ENCODE measurements at places on chromosomes 1 and 21.

DNA sequence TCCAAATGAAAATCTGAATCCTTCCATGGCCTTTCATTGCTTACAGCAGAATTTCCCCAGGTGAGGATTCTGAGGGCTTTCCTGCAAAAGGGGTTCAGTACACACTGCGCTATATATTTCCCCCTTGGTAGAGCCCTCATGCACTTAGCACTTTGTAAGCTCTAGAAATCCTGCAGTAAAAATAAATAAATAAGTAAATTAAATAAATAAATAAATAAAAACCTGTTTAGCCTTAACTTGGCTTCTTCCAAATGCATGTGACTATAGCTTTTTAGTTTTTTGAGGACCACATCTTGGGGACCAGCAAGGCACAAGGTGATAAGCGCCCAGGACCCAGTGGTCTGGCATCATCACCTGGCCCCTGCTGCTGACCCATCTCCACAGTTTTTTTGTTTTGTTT, 3.2 kb upstream of the BMP8B start:
- no peak for DNase-seq

DNA sequence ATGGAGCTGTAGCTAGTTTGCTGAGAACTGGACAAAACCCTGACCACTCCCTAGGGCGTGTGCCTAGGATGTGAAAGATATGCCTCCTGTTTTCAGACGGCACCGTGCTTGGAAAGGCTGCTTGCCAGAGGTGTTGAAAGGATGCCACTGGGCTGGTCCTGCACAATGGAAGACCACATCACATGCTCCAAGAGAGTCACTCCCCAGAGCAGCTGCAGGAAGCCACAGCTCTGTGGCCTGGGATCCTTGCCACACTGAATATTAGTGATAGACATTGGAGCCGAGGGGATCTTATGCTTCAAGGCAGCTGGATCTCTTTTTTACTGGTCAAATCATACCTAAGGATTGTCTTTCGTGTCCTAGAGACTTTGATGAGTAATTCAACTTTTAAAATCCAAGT, 6.6 kb upstream of the APP start:
- no peak for DNase-seq

DNA sequence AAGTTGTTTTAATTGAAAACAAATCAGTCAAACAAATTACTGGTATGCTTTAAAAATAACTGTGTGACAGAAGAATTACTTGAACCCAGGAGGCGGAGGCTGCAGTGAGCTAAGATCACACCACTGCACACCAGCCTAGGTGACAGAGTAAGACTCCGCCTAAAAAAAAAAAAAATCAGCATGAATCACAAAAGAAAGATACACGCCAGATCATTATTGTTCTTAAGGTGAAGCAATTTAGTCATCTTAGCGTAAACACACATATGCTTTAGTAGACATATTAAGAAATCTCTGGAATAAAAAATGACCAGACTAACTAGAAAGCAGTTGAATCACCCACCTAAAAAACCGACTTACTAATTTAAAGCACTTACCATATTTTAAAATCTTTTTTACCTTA, 20.2 kb downstream of the RERE start:
- no peak for DNase-seq

GRCh38 chr1:222877854-222878253, 63.0 kb downstream of the DISP1 start:
- no peak for DNase-seq

DNA sequence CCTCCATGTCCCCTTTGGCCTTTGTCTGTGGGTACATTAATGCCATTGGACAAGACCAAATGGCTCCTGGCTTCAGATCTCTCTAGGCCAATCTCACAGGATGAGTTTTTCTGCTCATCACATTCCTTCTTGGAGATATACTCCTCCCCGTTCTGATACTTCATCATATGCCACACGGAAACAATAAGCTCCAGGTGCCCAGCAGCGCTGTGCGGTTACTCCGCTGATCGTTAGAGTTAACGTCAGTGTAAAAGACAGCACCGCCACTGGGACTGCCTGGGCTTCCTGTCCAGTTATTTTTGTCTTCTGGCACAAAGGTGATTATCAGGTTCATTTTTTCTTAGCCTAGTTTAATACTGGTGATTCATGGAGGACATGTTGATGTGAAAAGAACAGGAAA, 22.5 kb downstream of the CACHD1 start:
- DNase-seq: no peak

DNA sequence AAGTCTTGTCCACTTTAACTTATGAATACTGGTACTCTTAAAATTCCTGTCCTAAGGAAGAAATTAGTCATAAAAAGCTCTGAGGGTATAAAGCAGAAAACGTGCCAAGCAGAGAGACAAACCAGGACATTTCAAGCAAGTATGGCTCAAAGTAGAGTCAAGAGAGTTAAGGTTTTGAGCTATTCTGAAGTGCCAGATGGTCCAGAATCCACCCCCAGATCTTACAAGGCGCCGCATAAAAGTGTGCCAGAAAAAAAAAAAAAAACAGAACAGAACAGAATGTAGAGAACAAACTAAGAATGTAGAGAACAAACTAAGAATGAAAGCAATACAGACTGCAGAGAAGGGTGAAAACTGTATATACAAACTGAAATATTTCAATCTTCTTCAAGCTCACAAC, 12.5 kb downstream of the EPS15 start:
- DNase-seq: no peak

DNA sequence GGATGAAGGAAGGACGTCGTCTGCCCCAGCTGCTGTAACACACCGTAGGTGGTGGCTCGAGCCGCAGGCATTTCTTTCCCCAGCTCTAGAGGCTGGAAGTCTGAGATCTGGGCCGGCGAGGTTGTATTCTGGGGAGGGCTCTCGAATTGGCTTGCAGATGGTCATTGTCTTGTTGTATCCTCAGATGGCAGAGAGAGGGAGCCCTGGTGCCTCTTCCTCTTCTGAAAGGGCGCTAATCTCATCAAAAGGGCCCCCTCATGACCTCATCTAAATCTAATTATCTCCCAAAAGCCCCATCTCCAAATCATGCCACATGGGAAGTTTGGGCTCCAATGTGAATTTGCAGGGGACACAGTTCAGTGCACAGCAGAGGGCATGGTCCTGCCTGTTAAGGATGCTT, 109.0 kb downstream of the SIK1 start:
- DNase-seq: no peak

DNA sequence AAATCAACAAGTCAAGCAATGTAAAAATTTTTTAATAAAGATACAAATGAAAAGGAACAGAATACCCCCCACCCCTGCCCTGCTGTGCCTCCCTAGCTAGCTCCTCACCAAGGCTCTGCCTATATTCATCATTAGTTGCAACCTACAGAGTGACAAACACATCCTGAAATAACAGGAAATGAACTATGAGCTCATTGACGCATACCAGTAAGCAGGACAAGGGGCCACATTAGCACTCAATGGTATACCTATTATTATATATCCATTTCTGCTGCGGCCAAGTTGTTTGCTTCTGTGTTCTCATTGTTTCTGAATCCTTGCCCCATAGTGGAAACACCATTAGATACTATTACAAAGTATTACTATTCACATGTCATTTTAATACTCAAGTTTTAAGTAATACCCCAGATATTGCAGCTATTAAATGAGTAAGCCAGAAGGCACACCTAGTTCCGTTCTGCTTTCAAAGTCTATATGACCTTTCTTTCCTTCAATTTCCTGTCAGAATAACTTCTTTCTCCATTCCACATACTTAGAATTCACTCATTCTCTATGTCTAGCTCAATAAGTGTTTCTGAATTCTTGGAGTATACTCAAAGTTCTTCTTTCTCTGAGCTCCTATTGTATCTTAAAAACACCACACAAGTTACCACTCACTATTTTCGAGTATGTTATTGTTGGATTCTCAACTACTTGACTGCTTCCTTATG, 1214.9 kb downstream of the PLA2G4A start:
- no peak for DNase-seq

- no peak for DNase-seq
Measured at GRCh38 chr1:222284466-222284865, 263.4 kb downstream of the HHIPL2 start.

- no peak for DNase-seq
Measured at GRCh38 chr21:37468909-37469308, 102.3 kb downstream of the DYRK1A start.

DNA sequence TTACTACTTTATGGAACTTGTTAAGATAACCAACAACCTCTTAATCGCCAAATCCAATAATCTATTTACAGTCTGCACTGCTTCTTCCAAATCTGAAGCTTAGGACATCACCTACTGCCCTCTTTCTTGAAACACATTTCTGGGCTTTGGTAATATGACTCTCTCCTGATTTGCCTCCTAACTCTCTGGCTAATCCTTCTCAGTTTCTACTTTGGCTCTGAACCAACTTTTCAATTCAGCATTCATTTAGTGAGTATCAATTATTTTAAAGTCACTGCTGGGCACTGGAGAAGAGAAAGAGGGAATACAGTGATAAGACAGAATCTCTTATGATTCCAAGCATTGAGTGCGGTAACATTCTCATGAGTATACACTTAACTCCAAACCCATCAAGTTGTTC, 275.0 kb downstream of the AKT3 start:
- DNase-seq: no peak

DNA sequence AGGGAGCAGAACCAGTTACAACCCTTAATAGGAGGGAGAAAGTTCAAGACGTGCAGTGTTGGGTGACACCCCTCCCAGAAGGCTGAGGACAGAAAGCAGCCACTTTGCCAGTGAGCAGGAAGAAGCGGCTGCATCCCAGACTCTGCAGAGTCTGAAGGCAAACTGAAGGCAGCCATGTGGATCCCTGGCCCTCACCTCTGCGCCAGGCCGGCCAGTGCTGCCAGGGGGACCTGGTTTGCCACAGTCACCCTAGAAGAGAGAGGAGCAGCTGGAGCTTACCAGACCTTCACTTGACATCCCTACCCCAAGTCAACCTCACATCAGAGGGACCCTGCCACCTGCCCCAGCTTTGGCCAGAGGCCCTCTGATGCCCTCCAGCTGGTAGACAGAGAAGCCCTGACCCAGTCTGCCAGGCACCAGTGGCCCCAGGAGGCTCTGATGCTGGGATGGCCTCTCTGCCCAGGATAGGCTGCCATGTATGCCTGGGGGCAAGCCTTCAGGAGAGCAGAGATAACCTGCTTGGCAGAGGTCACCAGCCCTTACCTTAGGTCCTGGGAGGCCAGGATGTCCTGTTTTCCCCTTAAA, 16.3 kb upstream of the PEF1 start:
- no peak for DNase-seq

- no peak for DNase-seq
Measured at GRCh38 chr1:235671992-235672391, 22.4 kb upstream of the GNG4 start.

- DNase-seq: no peak
Measured at GRCh38 chr1:22872981-22873664, 99.5 kb downstream of the LACTBL1 start.

- no peak for DNase-seq
Measured at GRCh38 chr1:196593955-196594354, 14.3 kb downstream of the KCNT2 start.

- DNase-seq: no peak
Measured at GRCh38 chr1:231879296-231879695, 252.7 kb downstream of the DISC1 start.

DNA sequence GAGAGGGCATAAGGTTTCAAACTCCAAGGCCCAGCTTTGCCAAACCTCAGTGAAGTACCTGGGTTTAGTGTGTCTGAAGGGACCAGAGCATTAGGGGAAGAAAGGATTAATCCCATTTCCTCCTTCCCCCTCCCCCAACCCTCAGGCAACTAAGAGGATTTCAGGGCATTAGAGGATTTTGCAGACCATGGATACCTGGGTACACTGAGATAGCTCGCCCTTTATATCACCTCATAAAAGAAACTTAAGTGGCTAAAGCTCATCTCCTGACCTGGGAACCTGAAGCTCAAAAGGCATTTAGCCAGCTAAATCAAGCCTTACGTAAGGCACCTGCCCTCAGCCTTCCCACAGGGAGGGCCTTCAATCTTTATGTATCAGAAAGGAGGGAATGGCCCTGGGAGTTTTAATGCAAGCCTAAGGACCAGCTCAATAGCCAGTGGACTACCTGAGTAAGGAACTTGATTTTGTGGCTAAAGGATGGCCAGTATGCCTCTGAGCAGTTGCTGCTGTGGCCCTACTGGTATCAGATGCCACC, 26.4 kb upstream of the SMYD3 start:
- DNase-seq: peak; percentile 4

- no peak for DNase-seq
Measured at GRCh38 chr1:175262621-175263020, 70.0 kb upstream of the KIAA0040 start.

DNA sequence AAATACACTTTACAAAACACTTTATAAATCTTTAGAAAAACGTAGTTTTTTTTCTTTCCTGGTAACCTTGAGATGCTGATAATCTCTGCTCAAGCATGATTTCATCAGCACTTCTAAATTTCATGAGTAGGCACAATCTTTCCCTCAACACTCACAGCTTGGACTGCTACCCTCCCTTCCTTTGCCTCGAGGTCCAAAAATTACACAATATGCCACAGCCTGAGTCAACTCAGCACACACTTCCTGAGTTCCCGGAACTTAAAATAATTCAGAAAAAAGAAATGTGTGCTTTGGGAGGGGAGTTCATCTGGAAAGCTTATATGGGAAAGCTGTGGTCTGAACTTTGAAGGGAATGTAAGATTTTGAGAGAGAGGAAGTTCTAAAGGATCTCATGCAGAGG, 5.9 kb downstream of the CLCA2 start:
- no peak for DNase-seq

DNA sequence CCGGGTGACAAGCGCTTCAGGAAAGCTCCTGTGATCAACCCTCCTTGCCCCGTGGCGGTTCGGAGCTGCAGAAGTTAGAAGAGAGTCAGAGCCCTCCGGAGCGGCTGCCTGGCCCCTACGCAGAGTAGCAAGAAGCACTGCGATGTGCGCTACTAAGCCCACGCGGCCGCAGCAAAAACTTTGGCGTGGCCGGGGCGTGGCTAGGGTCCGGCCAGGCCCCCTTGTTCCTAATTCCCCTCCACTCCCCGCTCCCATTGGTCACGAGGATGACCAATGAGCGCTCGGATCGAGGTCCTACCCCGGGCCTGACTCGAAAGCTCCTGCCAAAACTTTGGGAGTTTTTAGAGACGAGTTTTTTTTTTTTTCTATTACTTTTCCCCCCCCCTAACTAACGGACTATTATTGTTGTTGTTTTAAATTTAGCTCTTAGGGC, at the start of gene HLX:
HLX (plus strand) TSS at position 368 of the 433 bp plus-strand sequence. CDS start 415 bp downstream, outside the sequence.
- DNase-seq: peak; percentile 96
